Ovary (tissue), 10 donors: ENCODE measurements at places on chromosomes 16 and 17. TPM values are rescaled to one million over a fixed set of nuclear protein-coding genes. Genes with fewer than 3 reads are reported as not detected.
A peak's percentile ranks its signal among the peaks of the same experiment; 100 is the strongest.

The UNC119 gene
- 18.6 TPM for polyA plus RNA-seq

The RAI1 gene
- polyA plus RNA-seq: 14.5 TPM

The HIC1 gene
- 3.9 TPM for polyA plus RNA-seq

The CCL17 gene
- not detected for polyA plus RNA-seq

The PMP22 gene
- polyA plus RNA-seq: 130 TPM

The OTOA gene
- polyA plus RNA-seq: 0.27 TPM

The MRM3 gene
- 12.8 TPM for polyA plus RNA-seq

The SDR42E1 gene
- 0.15 TPM for polyA plus RNA-seq

The FAM20A gene
- polyA plus RNA-seq: 12.2 TPM

The KRTAP1-4 gene
- polyA plus RNA-seq: not detected

The ROGDI gene
- 9.2 TPM for polyA plus RNA-seq

The CDC42EP4 gene
- 59.0 TPM for polyA plus RNA-seq

The FNDC8 gene
- not detected for polyA plus RNA-seq

The ASGR2 gene
- polyA plus RNA-seq: 0.37 TPM

- DNase-seq: no peak
Measured at GRCh38 chr17:12853921-12854320, 64.6 kb downstream of the ARHGAP44 start.

DNA sequence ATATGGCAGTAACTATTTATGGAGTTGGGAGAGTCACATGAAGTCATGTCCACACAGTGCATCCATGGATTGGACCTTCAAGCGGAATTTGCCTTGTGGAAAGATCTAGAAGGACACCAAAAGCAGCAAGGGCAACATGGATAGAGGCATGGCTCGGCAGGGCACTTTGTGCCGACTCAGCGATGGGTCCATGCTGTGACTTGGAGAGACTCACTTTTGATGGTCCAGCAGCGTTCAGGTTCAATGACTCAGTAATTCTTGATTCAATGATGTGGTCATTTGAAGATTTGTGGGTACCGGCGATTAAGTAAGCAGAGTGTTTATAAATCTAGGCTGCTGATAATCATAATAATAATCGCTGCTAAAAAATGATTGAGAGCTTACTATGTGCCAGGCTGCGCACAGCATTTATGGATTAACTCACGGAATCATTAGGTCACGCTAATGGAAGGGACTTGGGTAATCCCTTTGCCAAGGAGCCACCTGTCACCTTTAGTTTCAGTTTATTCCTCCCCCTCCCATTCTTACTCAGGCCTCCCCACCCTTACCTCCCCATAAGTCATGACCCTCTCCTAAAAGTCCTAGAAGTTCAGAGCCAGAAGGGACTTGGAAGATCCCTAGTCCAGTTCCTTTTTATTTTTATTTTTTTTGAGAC, 127.5 kb upstream of the CRHR1 start:
- DNase-seq: no peak

GRCh38 chr17:50359998-50360461, 13.0 kb downstream of the MRPL27 start:
- DNase-seq: no peak

DNA sequence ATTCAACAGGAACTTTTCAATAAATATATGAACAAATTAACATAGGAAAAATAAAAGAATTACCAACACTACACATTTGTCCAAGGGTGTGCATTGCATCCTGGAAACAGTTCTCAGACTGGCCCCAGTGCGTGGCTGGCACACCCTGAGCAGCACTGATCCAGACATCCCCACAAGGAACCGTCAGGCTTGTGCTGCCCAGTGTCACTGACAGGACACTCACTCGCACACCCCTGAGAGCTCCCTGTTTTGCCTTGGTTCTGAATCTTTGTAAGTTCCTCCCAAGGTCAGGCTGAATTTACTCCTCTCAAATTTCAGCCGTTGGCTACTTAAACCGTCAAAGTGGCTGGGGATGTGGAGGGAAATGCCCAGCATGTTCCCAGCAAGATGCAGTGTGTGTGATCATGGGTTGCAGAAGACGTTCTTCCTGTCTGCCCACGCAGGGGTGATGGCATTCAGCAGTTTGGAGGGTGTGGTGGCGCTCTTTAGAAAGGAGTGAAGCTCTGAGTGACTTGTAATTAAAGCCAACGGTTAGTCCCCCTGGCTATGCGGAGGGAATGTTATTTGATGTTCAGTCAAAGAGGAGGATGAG, 1.7 kb downstream of the MT2A start:
- DNase-seq: peak; percentile 51

DNA sequence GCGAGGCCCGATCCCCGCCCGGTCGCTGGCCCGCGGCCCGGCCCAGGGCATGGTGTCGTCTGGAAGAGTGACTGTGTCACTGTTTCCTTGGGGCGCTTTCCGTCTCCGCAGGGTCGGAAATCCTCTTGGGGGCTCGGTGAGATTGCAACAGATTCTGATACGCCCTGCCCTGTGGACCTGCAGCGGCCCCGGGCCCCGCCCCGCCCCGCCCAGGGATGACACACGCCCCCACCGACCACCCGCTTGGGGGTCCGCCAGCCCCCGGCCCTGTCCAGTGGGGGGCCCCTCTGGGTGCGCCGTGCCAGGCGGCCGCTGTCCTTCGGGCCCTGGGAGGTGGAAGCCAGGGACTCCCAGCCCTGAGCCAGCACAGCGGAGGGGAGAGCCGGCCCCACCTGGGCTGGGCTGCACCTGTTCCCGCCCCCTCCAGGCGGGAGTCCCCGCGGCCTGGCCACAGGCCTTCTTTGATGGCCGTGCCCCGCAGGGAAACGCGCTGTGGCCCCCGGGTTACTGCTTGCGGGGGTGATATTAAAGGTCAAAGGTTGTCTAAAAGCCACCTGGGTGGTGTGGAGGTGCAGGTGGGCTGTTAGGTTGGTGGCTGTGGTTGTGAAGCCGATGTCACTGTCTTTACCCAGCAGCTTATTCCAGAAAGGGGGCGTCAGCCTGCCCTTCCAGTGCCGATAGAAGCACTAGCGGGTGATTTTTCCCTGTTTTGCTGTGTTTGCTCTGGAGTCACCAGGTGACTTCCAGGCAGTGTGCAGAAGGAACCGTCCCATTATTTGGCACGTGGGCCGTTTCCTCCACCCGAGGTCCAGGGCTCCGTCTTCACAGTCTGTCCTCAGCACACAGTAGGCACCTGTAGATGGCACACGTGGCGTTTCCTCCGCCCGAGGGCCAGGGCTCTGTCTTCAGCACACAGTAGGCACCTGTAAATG, 752 bp downstream of the TBC1D24 start:
- DNase-seq: no peak

DNA sequence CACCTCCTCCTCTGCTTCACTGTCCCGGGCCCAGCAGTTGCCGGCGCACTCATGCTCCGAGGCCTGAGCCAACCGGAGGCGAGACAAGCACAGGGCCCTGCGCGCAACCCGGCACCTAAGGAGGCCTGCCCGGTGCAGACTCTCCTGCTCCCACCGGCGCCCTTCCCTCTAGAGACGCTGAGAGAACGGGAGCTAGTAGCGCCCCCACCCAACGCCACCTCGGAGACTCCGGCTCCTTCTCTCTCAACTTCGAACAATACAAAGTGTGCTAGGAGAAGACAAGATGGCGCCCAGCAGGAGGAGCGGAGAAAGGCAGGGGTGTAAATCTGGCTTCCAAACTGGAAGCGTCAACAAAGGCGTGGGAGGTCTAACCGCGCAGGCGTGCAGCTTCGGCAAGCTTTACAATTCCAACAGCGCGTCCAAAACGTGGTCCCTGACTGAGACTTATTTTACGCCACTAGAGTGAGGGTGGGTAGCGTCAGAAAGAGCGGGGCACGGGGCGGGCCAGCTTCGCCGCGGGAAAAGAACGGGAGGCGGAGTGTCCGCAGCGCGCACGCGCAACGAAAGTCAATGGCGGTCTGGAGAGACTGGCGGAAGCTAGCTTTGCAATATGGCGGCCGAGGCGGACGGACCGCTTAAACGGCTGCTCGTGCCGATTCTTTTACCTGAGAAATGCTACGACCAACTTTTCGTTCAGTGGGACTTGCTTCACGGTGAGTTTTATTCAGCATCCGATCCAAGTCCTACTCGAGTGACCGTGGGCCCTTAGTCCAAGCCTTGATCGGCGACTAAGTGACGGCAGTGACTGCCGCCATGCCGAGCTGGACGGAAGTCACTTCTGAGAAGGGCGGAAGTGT, at the start of gene MPDU1:
TSS of gene MPDU1 (plus strand) at position 600 of the 857 bp plus-strand sequence. CDS start at position 611, 11 bp downstream.
- DNase-seq: peak; percentile 98

DNA sequence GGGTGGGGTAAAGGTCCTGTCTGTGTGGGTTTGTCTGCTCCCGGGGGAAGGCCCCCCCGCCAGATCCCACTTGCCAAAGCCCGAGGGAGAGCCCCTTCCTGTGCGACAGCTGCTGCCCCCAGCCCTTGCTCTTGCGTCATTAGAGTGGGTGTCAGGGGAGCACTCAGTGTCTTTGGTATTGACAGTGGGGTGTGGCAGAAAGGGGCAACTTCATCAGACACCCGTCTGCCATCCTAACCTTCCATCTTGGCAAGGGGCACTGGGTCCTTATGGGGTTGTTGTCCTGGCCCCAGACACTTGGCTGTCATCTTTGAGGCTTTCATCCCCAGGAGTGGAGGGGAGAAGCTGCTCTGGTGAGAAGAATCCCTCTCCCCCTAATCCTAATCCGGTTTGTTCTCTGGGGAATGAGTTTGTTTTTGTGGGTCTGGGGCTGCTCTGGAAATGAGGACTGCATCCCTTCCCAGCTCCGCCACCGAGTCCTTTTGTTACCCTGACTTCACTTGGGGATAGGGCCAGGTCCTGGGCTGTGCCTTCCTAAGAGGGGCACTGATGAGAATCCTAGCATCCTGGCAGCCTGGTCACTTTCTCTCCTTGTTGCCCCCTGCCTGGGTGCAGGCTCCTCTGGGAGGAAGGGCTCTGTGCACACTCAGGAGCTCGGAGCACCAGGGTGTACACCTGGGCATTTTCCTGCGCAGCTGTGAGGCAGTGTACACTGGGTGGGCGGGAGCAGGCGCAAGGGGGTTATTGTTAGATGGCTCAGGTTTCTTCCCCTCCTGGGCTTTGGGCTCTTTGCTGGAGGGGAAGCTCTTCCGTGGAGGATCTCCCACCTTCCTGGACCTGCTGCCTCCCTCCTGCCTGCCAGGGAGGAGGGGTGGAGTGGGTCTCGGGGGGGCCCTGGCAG, 21.1 kb downstream of the GJD3 start:
- no peak for DNase-seq

- DNase-seq: no peak
Measured at GRCh38 chr16:82735673-82736091, 108.9 kb downstream of the CDH13 start.

GRCh38 chr17:73231395-73231794, 30.3 kb downstream of the CPSF4L start:
- DNase-seq: peak; percentile 40

DNA sequence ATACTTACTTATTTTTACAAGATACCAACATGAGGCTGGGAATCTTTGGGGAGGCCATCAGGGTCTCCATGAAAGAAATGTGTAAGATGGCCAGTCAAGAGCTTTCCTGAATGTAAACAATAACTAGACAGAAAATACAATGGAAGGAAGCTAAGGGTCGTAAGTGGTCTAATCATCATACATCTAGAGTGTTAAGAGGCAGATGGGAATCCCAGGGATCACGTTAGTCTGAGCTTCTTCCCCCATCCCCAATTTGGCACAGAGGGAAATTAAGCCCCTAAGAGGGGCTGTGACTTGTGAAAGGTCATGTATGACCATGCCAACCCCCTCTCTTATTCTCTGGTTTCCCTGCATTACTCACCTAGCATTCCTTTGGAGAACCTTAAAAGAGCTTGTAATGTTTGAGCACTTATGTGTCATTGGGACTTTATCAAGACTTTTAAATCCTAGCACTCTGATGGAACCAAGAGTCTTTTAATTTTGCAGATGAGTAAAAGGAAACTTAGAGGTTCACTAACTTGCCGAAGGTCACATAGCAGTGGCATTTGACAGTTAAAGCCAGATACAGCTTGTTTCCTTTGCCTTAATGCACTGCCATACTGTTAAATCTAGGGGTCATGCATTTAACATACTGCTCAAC, 46.1 kb downstream of the DCUN1D3 start:
- DNase-seq: no peak

- no peak for DNase-seq
Measured at GRCh38 chr17:69913616-69914015, 161.4 kb upstream of the KCNJ16 start.

DNA sequence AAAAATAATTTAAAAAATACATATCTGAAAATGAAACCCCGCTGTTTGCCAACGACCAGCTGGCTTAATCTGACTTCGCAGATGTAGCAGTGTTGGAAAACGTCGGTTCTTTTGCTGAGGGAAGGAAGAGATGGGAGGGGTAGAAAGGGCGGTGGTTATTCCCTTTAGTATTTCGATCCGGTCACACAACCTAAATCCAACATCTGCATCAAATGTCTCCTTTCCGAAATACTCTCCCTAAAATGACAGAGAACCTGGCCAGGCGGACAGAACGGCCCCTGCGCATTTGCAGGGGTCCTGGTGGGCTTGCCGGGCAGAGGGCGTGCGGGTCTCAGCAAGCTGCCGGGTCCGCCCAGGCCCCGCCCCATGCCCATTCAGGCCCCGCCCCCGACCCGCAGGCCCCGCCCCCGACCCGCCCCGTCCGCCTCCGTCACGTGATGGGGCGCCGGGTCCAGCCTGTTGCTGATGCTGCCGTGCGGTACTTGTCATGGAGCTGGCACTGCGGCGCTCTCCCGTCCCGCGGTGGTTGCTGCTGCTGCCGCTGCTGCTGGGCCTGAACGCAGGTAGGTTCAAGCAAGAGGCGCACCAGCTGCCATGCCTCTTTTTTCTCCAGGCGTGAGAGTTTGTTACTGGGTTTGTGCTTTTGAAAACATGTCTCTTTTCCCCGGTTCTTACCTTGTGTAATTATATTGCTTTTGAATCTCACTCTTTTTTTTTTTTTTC, at the start of gene SCPEP1:
TSS of gene SCPEP1 (plus strand) at position 459 of the 723 bp plus-strand sequence. CDS start at position 488, 29 bp downstream.
- DNase-seq: peak; percentile 84

DNA sequence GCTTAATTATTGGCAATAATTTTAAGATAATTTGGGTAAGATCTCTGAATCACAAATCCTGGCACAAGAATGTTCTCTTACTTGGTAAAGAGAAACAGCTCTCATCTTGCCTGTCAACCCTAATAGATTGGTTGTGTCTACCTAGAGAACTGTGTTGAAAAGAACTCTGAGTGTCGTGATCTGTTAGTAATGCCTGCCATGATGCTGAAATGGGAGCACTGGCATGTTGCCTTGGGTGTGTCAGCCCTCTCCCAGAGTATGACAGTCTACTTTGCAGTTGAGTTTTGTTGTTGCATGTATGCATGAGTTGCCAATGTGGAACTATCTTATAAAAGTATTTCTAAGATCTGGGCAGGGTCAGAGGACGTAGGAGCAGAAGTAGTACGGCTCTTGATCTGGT, 221.4 kb downstream of the MAF start:
- no peak for DNase-seq

- no peak for DNase-seq
Measured at GRCh38 chr17:19654342-19654886, 5.9 kb downstream of the ALDH3A2 start.

GRCh38 chr16:67117716-67118115, 8.0 kb downstream of the PHAF1 start:
- no peak for DNase-seq

- no peak for DNase-seq
Measured at GRCh38 chr17:37766971-37767370, 22.1 kb upstream of the HNF1B start.

DNA sequence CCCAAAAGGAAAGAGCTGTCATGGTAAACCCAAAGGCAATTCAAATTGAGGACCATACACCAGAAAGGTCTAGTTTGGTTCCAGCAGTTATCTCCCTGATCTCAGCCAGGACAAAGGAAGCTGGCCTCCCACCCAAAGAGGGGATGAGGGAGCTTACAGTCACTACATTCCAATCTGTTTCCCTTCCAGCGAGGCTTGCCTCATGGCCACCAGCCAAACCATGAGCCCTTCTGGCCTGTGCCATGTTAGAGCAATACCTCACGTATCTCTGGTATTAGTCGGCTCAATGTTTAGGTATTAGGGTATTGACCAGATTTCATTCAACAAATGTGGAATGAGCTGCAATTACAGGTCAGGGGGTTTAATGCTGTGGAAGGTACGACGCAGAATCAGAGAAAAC, 8.4 kb downstream of the NDUFAB1 start:
- no peak for DNase-seq
